ENCODE measurements at places on chromosomes 13 and 19.
A peak's percentile ranks its signal among the peaks of the same experiment; 100 is the strongest.

DNA sequence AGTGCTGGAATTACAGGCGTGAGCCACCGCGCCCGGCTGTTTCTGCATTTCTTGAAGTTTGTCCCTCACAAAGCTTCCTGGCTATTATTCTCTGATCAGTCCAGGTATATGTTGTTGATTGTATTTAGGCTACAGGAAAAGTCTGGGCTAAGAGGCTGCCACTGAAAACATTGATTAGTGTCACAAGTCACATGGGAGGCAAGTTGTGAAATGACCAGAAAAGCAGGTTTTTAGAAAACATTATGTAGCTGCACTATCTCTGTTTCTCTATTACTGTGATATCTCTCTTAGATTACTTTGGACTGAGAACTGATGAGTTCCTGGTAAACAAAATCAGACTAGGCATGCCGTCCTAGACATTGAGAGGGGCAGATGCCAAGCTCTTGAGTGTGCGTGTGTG is 16.0 kb upstream of the ZDHHC20 start:
- DNase-seq: no peak

- no peak for DNase-seq
Observed at GRCh38 chr19:55080968-55081769, 5.5 kb downstream of the EPS8L1 start.

- DNase-seq: no peak
Observed at GRCh38 chr13:44748439-44748838, 172.3 kb upstream of the TSC22D1 start.

- peak; percentile 67 for DNase-seq
Observed at GRCh38 chr19:16161840-16162239, 11.5 kb downstream of the CIB3 start.

All from HS-27A (cell line).